ENCODE measurements at places on chromosomes 2 and 18.

- no peaks in the 10 kb centered on the region for H3K36me3 ChIP-seq
- no peaks in the 10 kb centered on the region for H3K27me3 ChIP-seq
- H3K4me1 ChIP-seq = no peaks in the 10 kb centered on the region
- H3K27ac ChIP-seq = no peak overlapping the region
- no peak overlapping the region for H3K4me3 ChIP-seq
- no peak for DNase-seq
These were observed 363.6 kb downstream of the RNF144A start for GRCh38 chr2:7280790-7281189.

DNA sequence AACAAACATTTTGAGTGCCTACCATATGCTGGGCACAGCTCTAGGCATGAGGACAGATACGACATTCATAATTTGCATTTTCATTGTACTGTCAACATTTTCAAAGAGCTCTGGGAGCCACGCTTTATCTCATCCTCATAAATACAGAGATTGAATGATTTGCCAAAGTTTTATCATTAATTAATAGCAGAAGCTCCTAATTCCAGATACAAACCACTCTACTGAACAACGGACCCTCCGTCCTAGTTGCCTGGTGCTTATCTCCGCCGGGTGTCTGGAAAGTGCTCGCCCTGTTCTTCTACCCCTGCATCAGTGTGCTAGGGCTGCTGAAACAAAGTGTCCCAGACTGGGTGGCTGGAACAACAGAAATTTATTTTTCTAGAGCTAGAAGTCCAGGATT lies 23.8 kb downstream of the SERTAD2 start:
- DNase-seq = no peak
- peaks cover 8% of the 10 kb centered on the region for H3K36me3 ChIP-seq
- H3K27me3 ChIP-seq = no peaks in the 10 kb centered on the region
- no peak overlapping the region for H3K4me3 ChIP-seq
- no peak overlapping the region for H3K27ac ChIP-seq

DNA sequence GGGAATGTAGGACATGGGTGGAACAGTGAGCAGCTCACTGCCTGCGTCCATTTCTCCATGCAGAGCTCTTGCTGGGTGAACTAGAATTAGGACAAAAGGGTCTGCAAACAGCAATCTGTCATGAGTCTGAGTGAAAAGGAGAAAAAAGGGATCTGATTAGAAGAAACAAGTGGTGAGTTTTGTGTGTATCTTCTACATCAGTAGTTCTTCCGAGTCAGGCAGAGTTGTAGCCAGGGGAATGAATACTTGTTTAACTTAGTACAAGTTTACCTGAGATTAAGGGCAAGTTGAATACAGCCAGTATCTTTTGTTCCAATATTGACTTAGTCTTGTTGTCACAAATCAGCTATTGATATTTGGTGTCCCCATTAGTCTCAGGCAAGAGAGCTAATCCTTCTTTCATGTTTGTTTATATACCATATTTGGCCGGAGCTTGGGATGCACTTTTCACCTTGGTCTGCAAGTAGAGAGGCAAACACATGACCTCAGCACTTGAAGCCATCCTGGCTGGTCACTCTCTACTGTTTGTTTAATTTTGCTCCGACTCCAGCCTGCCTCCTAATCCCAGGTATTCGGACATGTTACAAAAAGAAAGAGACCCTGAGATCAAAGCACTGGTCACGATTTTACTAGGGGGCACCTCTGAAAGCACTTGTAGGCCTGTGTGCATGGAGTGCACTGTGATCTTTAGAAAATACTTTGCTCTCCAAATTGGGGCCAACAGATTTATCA lies 211.0 kb upstream of the NT5C1B start:
- H3K4me1 ChIP-seq = no peaks in the 10 kb centered on the region
- DNase-seq = no peak
- H3K36me3 ChIP-seq = no peaks in the 10 kb centered on the region

- no peaks in the 10 kb centered on the region for H3K27me3 ChIP-seq
- H3K36me3 ChIP-seq = no peaks in the 10 kb centered on the region
- H3K4me1 ChIP-seq = no peaks in the 10 kb centered on the region
- no peak for DNase-seq
- no peak overlapping the region for H3K4me3 ChIP-seq
- H3K27ac ChIP-seq = no peak overlapping the region
These were observed 143.3 kb downstream of the MREG start for GRCh38 chr2:215870088-215870490.

DNA sequence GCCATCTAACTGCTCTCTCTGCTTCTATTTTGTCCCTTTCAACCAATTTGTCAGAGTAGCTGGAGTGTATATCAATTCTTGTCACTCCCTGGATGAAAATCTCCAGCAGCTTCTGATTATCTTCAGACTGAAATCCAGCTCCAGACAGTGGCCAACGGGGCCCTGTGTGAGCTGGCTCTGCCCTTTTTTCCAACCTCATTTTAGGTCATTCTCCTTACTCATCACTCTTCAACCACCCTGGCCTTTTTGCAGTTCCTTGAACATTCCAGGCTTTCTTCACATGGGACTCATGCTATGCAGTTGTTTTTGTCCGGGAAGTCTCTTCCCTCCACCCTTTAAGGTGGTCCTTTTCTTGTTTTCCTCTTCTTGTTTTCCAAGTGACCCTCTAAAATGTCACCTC lies 15.4 kb upstream of the FAP start:
- DNase-seq = no peak
- no peaks in the 10 kb centered on the region for H3K4me1 ChIP-seq
- no peaks in the 10 kb centered on the region for H3K27me3 ChIP-seq
- H3K4me3 ChIP-seq = no peak overlapping the region
- H3K36me3 ChIP-seq = no peaks in the 10 kb centered on the region

DNA sequence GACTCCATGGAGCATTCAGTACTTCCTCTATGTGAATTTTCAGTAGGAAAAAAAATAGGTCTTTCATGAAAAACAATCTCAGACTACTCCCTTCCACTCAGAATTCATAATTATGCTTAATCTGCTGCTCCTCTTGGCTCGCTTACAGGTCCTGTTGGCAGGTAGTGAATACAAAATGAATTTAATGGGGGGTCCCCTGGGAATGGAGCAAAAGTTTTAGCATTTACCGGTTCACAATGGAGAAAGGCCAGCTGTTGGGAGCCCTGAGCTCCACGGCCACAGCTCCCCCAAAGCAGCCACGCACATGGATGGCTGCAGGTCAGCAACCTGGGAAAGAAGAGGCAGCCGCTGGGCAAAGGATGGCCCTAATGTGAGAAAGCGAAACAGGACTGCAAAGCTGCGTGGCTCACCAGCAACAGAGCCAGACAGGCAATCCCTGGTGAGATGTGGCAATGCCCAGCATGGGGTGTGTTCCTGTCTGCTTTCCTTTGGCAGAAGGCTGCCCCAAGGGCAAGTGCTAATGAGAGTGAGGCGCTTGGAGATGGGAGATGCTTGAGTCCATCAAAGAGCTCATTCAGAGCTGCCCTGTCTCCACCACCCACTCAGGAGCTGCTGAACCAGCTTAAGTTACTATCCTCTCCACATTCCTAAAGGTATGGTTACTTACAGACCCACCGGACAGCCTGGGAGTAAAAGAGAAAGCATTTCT lies 447.4 kb downstream of the EPHA4 start:
- H3K36me3 ChIP-seq = no peaks in the 10 kb centered on the region
- peaks cover 5% of the 10 kb centered on the region for H3K4me1 ChIP-seq
- H3K4me3 ChIP-seq = no peak overlapping the region
- H3K27ac ChIP-seq = no peak overlapping the region
- DNase-seq = no peak

DNA sequence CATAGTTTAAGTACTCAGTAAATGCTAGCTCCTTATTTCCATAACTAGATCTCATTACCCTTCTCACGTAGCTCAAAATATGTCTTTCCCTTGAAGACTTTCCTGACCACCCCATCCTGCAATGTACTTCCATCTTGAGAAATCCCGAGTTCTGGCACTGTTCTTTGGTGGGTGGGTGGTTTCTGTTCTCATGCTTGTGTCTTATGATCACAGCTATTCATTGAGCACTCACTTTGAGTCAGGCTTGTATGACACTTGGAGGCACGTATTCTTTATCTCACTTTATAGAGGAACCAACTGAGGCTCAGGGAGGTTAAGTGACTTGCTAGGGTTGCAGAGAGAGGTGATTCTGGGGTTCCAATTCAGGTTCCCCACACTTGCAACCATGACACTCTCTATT lies 9.0 kb upstream of the CLIP4 start:
- H3K36me3 ChIP-seq = no peaks in the 10 kb centered on the region
- no peak overlapping the region for H3K27ac ChIP-seq
- DNase-seq = no peak
- H3K27me3 ChIP-seq = no peaks in the 10 kb centered on the region

DNA sequence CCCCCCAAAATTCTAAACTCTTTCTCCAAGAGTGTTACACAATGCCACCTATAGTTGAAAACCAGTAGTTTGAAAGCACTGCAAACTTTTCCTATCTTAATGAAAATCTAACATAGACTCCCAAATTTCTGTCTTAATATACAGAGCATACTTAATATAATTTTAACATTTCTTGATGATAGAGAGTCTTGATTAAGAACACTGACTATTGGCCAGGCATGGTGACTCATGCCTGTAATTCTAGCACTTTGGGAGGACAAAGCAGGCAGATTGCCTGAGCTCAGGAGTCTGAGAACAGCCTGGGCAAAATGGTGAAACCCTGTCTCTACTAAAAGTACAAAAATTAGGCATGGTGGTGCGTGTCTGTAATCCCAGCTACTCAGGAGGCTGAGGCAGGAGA lies 34.2 kb downstream of the ASXL2 start:
- H3K4me3 ChIP-seq = no peak overlapping the region
- DNase-seq = no peak
- no peaks in the 10 kb centered on the region for H3K4me1 ChIP-seq
- no peak overlapping the region for H3K27ac ChIP-seq

- H3K36me3 ChIP-seq = no peaks in the 10 kb centered on the region
- H3K4me3 ChIP-seq = no peak overlapping the region
- DNase-seq = no peak
- H3K27me3 ChIP-seq = no peaks in the 10 kb centered on the region
- no peaks in the 10 kb centered on the region for H3K4me1 ChIP-seq
These were observed 98.0 kb upstream of the BOD1L2 start for GRCh38 chr18:57048859-57049258.

DNA sequence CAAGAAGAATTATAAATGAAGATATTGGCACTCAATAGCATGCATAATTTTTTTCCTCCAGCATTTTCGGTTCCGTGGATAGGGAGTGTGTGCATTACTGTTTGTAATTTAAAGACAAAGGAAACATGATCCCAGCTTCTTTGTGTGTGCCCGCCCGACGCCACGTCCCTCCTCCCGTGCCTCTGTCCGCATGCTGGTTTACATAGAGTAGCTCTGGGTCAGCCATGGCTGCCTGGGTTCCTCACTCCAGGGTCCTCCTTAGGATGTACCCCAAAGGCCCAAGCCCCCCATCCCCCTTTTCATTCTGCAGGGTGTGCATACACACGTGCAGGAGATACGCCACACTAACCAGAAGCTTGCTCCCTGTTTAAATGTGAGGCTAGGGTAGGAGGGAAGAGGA lies 214.7 kb downstream of the KLHL29 start:
- peaks cover 54% of the 10 kb centered on the region for H3K4me1 ChIP-seq
- H3K27ac ChIP-seq = no peak overlapping the region
- no peak overlapping the region for H3K4me3 ChIP-seq
- H3K27me3 ChIP-seq = no peaks in the 10 kb centered on the region
- no peaks in the 10 kb centered on the region for H3K36me3 ChIP-seq
- no peak for DNase-seq

DNA sequence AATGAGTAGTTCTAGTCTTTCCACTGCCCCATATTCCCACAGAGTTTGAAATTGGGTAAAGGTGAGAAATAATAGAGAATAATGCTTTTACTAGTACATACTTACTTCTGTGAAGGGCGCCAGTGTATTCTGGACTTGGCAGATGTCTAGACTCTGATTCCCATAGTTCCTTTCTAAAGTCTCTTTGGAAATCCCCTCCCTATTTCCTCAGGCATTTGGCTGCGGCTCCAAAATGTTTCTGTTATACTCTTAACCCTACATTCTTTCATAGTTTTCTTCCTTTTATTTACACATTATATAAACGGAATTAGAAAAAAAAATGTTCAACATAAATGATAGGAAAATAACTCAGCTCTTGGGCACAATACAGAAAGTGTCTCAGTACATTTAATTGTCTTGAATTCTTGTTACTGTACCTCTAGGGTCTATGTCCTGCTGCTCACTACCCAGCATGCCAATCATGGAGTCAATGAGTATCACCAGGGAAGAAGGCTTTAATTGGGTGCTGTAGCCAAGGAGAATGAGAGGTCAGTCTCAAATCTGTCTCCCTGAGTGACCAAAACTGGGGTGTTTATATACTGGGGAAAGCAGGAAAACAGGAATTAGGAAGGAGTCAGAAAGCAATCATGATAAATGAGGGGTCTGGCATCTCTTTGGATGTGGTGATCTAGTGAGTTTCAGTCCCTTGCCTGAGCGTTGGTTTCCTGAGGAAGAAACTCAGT lies 147.8 kb upstream of the MMADHC start:
- DNase-seq = no peak
- no peak overlapping the region for H3K27ac ChIP-seq
- no peak overlapping the region for H3K4me3 ChIP-seq
- H3K36me3 ChIP-seq = no peaks in the 10 kb centered on the region
- no peaks in the 10 kb centered on the region for H3K4me1 ChIP-seq

DNA sequence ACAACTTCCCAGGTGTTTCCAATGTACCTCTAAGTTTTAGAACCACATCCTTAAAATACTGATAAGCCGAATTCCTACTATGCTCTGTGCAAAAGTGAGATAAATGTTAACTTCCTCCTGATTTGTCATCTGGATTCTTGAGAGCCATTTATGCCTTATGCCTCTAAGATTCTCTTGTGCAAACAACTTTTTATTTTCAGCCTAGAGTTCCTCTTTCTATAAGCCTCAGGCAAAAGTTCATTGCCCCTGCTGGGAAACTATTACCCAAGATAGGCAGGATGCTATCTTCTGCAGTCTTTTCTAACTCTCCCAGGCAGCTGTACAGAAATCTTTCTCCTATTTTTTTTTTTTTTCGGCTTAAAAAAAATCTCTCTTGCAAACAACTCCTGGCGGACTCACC lies 216.1 kb downstream of the KCNJ3 start:
- no peaks in the 10 kb centered on the region for H3K36me3 ChIP-seq
- H3K4me3 ChIP-seq = no peak overlapping the region
- H3K27me3 ChIP-seq = no peaks in the 10 kb centered on the region
- no peaks in the 10 kb centered on the region for H3K4me1 ChIP-seq
- H3K27ac ChIP-seq = no peak overlapping the region

DNA sequence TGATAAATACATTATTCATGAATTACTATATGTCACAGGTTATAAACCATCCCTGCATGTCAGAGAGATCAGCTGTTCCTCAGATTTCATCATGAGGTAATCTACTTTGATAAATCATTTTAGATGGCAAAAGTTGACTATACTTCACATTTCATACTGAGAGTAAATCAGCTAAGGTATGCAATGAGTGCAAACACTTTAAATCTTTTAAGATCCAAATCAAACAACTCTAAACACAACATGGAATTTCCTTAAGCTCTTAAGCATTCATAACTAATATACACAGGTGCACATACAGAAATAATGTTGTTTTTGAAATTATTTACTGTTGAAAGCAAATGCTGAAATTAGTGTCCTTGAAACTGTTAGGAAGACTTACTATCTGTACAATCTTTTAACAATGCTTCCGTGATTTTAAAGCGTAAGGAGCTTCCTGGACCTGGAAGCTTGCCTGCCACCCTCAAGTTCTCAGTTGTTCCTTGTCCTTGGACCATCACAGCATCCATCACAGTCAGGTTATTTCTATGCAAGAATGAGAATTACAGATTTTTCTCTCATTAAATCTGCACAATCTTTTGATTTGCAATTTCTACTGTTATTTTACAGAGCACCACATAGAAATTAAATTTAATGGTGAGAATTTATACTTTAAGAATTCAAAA lies 83.2 kb downstream of the ZAP70 start:
- H3K36me3 ChIP-seq = peaks cover 13% of the 10 kb centered on the region
- no peak overlapping the region for H3K27ac ChIP-seq
- no peaks in the 10 kb centered on the region for H3K4me1 ChIP-seq
- DNase-seq = no peak

Data from spinal cord (tissue), 10 donors.